Mammary microvascular endothelial cell (primary cell): ENCODE measurements at places on chromosomes 2 and 18. TPM values are rescaled to one million over a fixed set of nuclear protein-coding genes. Genes with fewer than 3 reads are reported as not detected.

Gene ASXL2
- total RNA-seq: 10.0 and 12.8 TPM in 2 replicates

Gene FN1
- total RNA-seq: 639 and 766 TPM in 2 replicates

Gene ITPRIPL1
- total RNA-seq: 3.2 and 4.1 TPM in 2 replicates

Gene MC4R
- not detected in 2 replicates for total RNA-seq

Gene RNU2-63P
- under 0.01 TPM in 1 of 2 replicates, not detected in the other for total RNA-seq

Gene MEIS1
- total RNA-seq: 0.79 and 8.4 TPM in 2 replicates

Gene RAPGEF4
- total RNA-seq: 7.2 and 12.8 TPM in 2 replicates

Gene KIF1A
- total RNA-seq: 0.13 TPM in 1 of 2 replicates, not detected in the other

Gene C2orf78
- not detected in 2 replicates for total RNA-seq

Gene SAG
- not detected in 2 replicates for total RNA-seq

Gene DAW1
- 0.20 and 0.25 TPM in 2 replicates for total RNA-seq

Gene PDE1A
- total RNA-seq: 0.10 and 0.20 TPM in 2 replicates

Gene CYP1B1
- 0.20 TPM in 1 of 2 replicates, not detected in the other for total RNA-seq

Gene G6PC2
- not detected in 2 replicates for total RNA-seq
